ENCODE measurements at places on chromosomes 1 and 21. TPM values are rescaled to one million over a fixed set of nuclear protein-coding genes. Genes with fewer than 3 reads are reported as not detected.

- H3K36me3 ChIP-seq: peaks cover 5% of the 10 kb centered on the region
- H3K4me1 ChIP-seq: peaks cover 39% of the 10 kb centered on the region
- no peak overlapping the region for H3K4me3 ChIP-seq
- DNase-seq: no peak
- H3K27me3 ChIP-seq: peaks cover 61% of the 10 kb centered on the region
- H3K27ac ChIP-seq: no peak overlapping the region
These were observed 2.6 kb downstream of the PTAFR start for GRCh38 chr1:28173980-28174297.

GRCh38 chr1:36151845-36152203, 2.5 kb upstream of the TRAPPC3 start:
- peaks cover 72% of the 10 kb centered on the region for H3K4me1 ChIP-seq
- H3K36me3 ChIP-seq: peaks cover 15% of the 10 kb centered on the region
- peak overlapping the region; percentile 48 for H3K4me3 ChIP-seq
- no peaks in the 10 kb centered on the region for H3K27me3 ChIP-seq

- H3K4me3 ChIP-seq: no peak overlapping the region
- H3K27ac ChIP-seq: no peak overlapping the region
- H3K27me3 ChIP-seq: peaks cover 11% of the 10 kb centered on the region
- H3K36me3 ChIP-seq: no peaks in the 10 kb centered on the region
- no peak for DNase-seq
These were observed 169.8 kb upstream of the FOXD3 start for GRCh38 chr1:63152572-63152971.

DNA sequence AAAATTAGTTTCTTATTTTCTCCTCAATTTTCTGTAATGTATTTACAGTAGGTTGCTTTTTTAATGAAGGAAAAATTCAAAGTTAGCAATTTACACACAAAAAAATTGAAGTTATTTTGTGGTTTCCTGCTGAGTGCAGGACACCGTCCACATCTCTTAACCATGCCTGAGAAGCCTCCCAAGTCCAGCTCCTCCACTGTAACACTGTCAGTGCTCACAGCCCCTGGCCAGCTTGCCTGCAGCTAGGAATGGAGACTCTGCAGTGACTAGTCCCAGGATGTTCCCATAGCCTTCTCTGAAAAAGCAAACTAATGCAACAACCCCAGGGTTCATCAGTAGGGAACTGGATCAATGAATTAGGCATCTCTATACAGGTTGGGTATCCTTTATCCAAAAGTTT, 3.5 kb downstream of the A3GALT2 start:
- peaks cover 13% of the 10 kb centered on the region for H3K27me3 ChIP-seq
- no peak overlapping the region for H3K27ac ChIP-seq
- no peak for DNase-seq
- no peak overlapping the region for H3K4me3 ChIP-seq
- H3K36me3 ChIP-seq: no peaks in the 10 kb centered on the region

DNA sequence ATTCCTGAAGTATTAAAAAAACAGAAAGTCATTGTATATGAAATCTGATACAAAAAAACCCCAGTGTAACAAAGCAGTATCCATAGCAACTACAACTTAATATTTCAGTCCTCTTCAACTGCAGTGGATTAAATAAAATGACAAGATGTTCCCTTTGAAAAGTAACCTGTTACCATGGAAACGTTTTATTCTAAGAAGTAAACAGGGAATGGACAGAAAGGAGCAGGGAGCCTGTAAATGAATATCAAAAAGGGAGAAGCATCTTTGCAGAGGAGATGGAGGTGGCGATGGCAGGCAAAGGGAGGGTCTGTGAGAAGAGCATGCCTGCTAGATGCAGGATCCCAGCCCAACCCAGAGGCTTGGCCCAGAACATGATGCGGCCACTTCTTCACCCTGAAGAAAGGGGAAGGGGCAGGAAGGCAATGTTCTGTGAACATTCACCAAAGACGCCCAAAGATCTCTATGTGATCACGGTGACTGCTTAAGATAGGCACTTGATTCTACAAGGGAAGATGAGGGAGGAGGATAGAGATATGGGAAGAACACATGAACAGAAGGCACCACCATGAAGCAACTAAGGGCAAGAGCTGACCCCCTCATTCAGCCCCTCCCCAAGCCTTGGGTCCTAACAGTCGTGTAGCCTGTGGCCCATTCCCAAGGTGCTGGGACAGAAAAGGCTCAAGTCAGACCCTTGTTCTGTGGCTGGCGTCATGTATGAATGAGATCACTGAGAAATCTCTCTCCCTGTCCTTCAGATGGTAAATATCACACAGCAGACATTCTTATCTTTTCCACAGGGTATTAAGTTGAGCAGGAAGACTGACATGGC, 200.0 kb downstream of the SLC45A1 start:
- peak overlapping the region; percentile 32 for H3K27ac ChIP-seq
- peaks cover 43% of the 10 kb centered on the region for H3K4me1 ChIP-seq
- H3K36me3 ChIP-seq: peaks cover 20% of the 10 kb centered on the region
- no peak for DNase-seq
- H3K4me3 ChIP-seq: no peak overlapping the region

- no peaks in the 10 kb centered on the region for H3K27me3 ChIP-seq
- H3K4me1 ChIP-seq: no peaks in the 10 kb centered on the region
These were observed 1041.3 kb upstream of the ADGRL4 start for GRCh38 chr1:80047791-80048190.

DNA sequence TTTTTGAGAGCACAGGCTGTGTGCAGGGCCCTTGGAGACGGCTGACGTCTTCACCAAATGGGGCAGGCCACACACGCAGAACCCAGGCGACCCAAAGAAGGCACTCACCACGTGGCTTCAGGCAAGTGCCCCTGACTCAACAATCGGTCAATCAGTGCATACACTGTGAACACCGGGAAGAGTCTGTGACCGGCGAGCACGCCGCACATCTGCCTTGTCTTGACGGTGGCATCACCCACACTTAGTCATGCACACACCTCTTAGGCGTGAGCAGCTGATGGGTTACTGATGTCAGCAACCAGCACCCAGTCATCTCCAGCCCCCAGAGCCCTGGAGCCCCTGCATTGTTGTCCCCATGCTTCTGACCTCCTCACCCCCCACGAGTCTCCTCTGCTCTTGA, 4.9 kb upstream of the LRRC3 start:
- peaks cover 6% of the 10 kb centered on the region for H3K4me1 ChIP-seq
- no peaks in the 10 kb centered on the region for H3K36me3 ChIP-seq
- peaks cover 40% of the 10 kb centered on the region for H3K27me3 ChIP-seq
- H3K27ac ChIP-seq: no peak overlapping the region
- H3K4me3 ChIP-seq: no peak overlapping the region
- no peak for DNase-seq

GRCh38 chr1:115524236-115524635, 117.5 kb upstream of the VANGL1 start:
- H3K36me3 ChIP-seq: no peaks in the 10 kb centered on the region
- H3K27me3 ChIP-seq: peaks cover 9% of the 10 kb centered on the region
- no peak overlapping the region for H3K27ac ChIP-seq

GRCh38 chr1:11780380-11781147, 18.6 kb downstream of the C1orf167 start:
- no peak for DNase-seq
- no peaks in the 10 kb centered on the region for H3K27me3 ChIP-seq
- H3K27ac ChIP-seq: no peak overlapping the region
- no peak overlapping the region for H3K4me3 ChIP-seq
- H3K36me3 ChIP-seq: no peaks in the 10 kb centered on the region

- peak within 1 kb of the TSS; percentile 91 for H3K27ac ChIP-seq
- H3K36me3 ChIP-seq: peaks cover 35% of the 10 kb centered on the region
- peak within 1 kb of the TSS; percentile 84 for H3K4me3 ChIP-seq
- H3K27me3 ChIP-seq: no peaks in the 10 kb centered on the region
These were observed at the start of gene CSTB for GRCh38 chr21:43775795-43776430. TSS of gene CSTB (minus strand) at chr21:43776308. CDS start at chr21:43776269, 39 bp downstream.

GRCh38 chr1:56216218-56216617, 363.1 kb downstream of the PLPP3 start:
- no peaks in the 10 kb centered on the region for H3K4me1 ChIP-seq
- H3K4me3 ChIP-seq: no peak overlapping the region
- no peaks in the 10 kb centered on the region for H3K36me3 ChIP-seq

DNA sequence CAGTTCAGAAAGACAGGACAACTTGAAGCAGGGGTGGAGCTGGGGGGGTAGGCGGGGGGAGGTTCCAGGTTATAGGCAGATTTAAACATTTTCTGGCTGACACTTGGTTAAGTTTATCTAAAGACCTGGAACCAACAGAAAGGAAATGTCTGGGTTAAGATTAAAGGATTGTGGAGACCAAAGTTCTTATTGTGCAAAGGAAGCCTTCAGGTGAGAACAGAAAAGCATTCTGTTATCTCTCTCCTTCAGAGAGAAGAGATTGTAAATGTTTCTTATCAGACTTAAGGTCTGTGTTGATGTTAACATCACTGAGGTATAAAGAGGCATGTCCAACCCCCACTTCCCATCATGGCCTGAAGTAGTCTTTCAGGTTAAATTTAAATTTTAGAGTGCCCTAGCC, 3.7 kb upstream of the ACADM start:
- H3K27ac ChIP-seq: no peak overlapping the region
- H3K36me3 ChIP-seq: peaks cover 2% of the 10 kb centered on the region
- H3K4me3 ChIP-seq: no peak overlapping the region
- DNase-seq: no peak
- H3K27me3 ChIP-seq: no peaks in the 10 kb centered on the region

DNA sequence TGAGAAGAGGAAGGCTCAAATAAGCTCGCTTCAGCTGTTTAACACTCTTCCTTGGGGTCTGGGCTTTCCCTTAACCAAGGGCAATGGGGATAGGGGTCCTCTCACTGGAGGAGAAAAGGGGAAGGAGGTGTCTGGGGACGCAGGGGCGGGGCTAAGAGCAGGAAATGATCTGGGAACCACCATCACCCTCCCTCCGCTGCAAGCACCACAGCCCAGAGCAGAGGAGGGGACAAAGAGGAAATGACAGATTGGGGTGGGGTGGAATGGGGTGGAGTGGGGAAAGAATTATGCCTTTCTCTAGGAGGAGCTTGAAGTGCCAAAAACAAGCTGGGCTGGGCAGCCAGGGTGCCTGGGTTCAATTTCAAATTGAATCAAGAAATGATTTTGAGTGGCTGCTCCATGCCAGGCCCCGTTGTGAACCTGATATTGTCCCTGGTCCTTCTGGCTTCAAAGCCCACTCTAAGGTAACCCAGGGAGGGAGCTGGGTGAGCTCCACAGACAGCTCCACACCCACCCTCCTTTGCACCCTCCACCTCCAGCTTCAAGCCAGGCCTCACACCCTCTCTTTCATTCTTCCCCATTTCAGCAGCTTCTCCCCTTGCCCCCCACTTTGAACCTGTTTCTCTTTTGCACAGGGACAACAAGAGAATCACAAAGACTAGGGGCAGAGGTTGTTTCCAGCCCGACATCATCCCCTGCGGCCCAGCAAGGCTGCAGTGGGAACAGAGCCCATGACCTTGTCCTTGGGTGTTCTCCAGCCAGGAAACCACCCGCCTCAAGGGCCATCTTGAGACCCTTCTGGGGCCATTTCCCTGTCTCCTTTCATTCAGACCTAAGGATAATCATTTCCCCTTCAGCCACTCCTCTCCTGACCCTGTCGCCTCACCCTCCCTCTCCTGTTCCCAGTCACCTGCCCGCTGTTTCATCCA, 1.1 kb downstream of the ARHGAP30 start:
- H3K4me1 ChIP-seq: peaks cover 71% of the 10 kb centered on the region
- peak; percentile 91 for DNase-seq
- no peaks in the 10 kb centered on the region for H3K27me3 ChIP-seq
- peak overlapping the region; percentile 99 for H3K27ac ChIP-seq
- H3K36me3 ChIP-seq: peaks cover 43% of the 10 kb centered on the region

DNA sequence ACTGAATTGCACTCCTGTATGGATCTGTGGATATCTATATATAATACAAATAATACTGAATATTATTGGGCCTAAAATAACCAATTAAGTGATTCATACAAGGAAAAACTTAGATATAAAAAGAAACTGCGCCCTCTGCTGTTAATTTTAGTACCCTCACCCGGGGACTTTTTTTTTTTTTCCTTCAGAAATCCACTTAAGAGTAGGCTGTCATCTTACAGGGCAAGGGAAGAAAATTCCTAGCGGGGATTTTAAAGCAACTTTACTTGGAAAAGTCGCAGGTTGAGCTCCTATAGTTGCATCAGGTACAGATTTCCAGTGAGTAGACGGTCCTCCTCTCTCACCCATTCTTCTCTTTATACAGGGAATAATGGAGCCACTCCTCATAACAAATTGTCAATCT, 1.3 kb downstream of the NTNG1 start:
- peak overlapping the region; percentile 7 for H3K4me3 ChIP-seq
- peaks cover 50% of the 10 kb centered on the region for H3K27me3 ChIP-seq
- no peak overlapping the region for H3K27ac ChIP-seq
- no peak for DNase-seq

DNA sequence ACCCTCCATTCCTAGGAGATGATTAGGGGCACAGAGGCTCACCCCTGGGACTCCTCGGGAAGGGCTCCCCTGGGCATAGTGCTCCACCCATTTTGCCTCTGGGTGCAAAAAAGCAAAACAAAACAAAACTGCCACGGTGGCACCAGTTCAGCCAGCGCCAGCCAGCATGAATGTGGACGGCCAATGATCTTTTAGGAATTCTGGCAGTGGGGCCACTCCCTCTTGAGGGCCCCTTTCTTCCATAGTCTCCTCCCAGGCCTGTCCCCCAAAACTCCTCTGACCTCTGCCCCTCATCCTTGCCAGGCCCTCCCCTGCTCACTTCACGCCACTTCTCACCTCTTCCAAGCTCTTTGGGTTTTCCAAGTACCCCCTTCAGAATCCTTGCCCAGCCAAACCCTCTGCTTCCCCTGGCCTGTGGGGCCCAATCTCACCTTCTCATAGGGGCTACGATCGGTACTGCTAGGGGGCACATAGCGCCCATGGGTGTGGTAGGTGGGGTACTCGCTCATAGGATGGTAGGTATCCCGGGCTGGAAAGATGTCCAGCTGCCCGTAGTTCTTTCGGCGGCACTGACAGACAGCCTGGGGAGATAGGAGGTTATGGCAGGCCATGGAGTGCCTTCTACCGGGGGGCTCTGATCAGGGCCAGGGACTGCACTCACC, 13.3 kb downstream of the TRIM46 start:
- H3K27me3 ChIP-seq: no peaks in the 10 kb centered on the region
- peaks cover 11% of the 10 kb centered on the region for H3K4me1 ChIP-seq
- peaks cover 7% of the 10 kb centered on the region for H3K36me3 ChIP-seq
- H3K27ac ChIP-seq: no peak overlapping the region

CD52 gene
- total RNA-seq: 1,924 TPM

MAN1C1 gene
- 31.1 TPM for total RNA-seq

SELP gene
- total RNA-seq: 0.45 TPM

AMY1A gene
- total RNA-seq: not detected

SLFNL1 gene
- total RNA-seq: 0.56 TPM

C1orf226 gene
- not detected for total RNA-seq

RGS8 gene
- not detected for total RNA-seq

AGMAT gene
- 17.0 TPM for total RNA-seq

ZNF695 gene
- 0.17 TPM for total RNA-seq

PLA2G2D gene
- not detected for total RNA-seq

ANGPTL1 gene
- total RNA-seq: not detected
